ENCODE measurements at places on chromosomes 11 and 22. TPM values are rescaled to one million over a fixed set of nuclear protein-coding genes. Genes with fewer than 3 reads are reported as not detected.

Gene TLCD5
- 11.6 TPM for total RNA-seq

Gene OR51T1
- total RNA-seq: not detected

Gene SMIM38
- total RNA-seq: 0.85 TPM

Gene TRPM5
- total RNA-seq: not detected

Gene FADS3
- 92.8 TPM for total RNA-seq

Gene TMEM41B
- 71.9 TPM for total RNA-seq
